Fibroblast of the conjunctiva (primary cell): ENCODE measurements at places on chromosomes 12 and 14.

DNA sequence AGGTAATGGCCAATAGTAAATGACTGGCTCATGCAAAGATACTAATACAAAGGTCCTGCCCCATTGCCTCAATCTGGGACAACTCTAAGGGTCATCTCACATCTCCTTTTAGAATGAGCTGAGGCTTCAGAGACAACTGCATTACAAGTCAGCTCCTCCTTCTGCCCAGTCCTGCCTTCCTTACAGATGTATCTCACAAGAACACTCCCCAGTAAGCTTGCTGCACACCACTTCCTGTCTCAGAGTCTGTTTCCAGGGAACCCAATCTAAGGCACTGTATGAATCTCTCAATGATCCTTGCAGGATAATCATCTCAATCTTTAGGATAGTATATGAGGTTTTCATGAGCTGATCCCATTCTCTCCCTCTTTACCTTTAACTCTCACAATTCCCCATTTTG is 57.8 kb upstream of the ZDHHC17 start:
- DNase-seq: no peak

GRCh38 chr12:67701121-67701520 is 52.6 kb downstream of the DYRK2 start:
- no peak for DNase-seq

DNA sequence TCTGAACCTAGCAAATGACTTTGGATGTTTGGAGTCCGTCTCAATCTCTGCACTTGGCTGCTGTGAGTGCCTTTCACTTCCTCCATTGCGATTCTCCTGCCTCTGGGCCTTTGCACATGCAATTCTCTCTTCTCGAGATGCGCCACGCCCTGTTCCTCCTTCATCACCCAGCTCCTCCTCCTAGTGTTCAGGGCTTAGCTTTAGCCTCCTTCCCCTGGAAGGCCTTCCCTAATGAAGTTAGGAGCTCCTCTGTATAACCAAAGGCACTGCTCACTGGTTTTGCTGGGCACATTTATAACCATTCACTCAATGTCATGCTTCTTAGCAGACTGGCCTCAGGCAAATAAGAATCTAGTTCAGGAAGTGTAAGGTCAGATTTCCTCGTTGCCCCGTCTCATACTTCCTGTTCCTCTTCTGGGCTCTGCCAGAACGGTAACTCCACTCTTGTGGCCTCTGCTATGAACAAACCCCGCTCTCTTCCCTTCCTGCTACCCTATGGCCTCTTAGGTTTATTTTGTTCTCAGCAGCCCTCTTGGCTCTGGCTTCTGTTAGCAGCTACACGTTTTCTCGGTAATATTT is 171.4 kb downstream of the CRADD start:
- no peak for DNase-seq

GRCh38 chr12:57012600-57013465 is 3.5 kb downstream of the TAC3 start:
- DNase-seq: no peak

DNA sequence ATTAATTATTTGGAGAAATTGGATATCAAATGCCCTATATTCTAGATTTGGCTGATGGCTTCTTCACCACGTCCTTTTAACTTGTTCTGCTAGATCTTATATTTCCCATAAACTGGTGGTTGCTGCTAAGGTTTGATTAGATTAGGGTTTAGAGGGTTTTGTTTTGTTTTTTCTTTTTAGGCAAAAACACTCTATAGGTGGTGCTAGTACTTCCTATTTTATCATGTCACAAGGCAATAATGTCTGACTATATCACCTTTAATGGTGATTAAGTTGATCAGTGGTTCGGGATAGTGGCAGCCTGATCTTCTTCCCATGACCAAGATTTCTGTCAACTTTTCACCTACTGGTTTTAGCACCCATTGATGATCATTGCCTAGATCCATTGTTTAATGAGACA is 455.1 kb downstream of the RAD51B start:
- no peak for DNase-seq
